ENCODE measurements at places on chromosomes 1 and 21. TPM values are rescaled to one million over a fixed set of nuclear protein-coding genes. Genes with fewer than 3 reads are reported as not detected.

DNA sequence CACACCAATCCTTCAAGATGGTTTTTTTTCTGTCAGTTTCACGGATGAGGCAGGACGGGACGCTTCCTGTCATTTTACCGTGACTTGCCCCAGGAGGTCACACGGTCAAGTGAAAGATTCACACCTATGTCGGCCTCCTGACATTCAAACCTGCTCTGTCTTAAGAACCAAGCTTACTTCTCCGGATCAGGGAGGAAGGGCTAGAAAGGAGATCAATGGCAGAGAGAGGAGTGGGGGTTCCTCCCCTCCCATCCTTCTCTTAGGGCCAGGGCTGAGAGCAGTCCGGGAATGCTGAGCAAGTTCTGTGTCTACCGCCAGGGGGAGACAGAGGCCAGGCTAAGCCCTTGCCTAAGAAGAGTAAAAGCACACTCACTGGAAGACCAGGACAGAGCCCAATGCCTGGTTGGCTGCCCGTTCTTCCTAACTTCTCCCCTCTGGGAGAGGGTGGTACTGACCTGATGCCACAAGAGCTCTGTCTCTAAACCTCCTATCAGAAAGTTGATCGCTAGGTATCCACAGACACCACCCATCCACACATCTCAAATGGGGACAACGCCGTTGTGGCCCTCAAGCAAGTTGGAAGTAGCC lies 1.1 kb upstream of the PPM1J start:
- DNase-seq = peak; percentile 95

Gene OR2T2
- total RNA-seq = not detected

Gene INSRR
- total RNA-seq = not detected

Gene OR2T11
- not detected for total RNA-seq
